T-helper 2 cell treated with Interferon-gamma antibody and Interleukin-4, amounts not matched to agents 100 ng/mL and 5 ng/mL, for 36 hours (primary cell): ENCODE measurements at places on chromosomes 2 and 18. TPM values are rescaled to one million over a fixed set of nuclear protein-coding genes. Genes with fewer than 3 reads are reported as not detected.

Gene SCN1A
- not detected in 2 replicates for total RNA-seq

Gene LAMA1
- total RNA-seq: not detected in 2 replicates

Gene HOXD8
- not detected in 2 replicates for total RNA-seq

Gene SLC16A14
- total RNA-seq: 1.5 and 1.7 TPM in 2 replicates

Gene CKAP2L
- 43.2 and 49.6 TPM in 2 replicates for total RNA-seq

Gene GPR45
- not detected in 2 replicates for total RNA-seq

Gene CELF4
- total RNA-seq: not detected in 2 replicates

Gene MC2R
- not detected in 2 replicates for total RNA-seq

Gene EPB41L3
- total RNA-seq: 1.6 and 1.8 TPM in 2 replicates

Gene PMAIP1
- total RNA-seq: 23.6 and 24.1 TPM in 2 replicates

Gene DTNA
- total RNA-seq: 0.25 TPM in 1 of 2 replicates, not detected in the other

Gene CCL20
- total RNA-seq: not detected in 2 replicates

Gene PRKAG3
- not detected in 2 replicates for total RNA-seq

Gene SLC9A4
- total RNA-seq: 0.11 and 0.18 TPM in 2 replicates

Gene REG3A
- not detected in 2 replicates for total RNA-seq

Gene G6PC2
- not detected in 2 replicates for total RNA-seq

Gene SP110
- 129 and 131 TPM in 2 replicates for total RNA-seq

Gene LIMS4
- total RNA-seq: 0.20 and 0.25 TPM in 2 replicates

Gene STEAP3
- total RNA-seq: 0.09 and 0.27 TPM in 2 replicates

Gene CTNNA2
- total RNA-seq: not detected in 2 replicates

Gene OR6B2
- not detected in 2 replicates for total RNA-seq

Gene CDH2
- 0.05 and 0.48 TPM in 2 replicates for total RNA-seq
